NCI-H1694 treated with DMSO at 0.1 percent for 48 hours (cell line): ENCODE measurements at places on chromosomes 16 and 17.

- DNase-seq = no peak
These were observed 56.9 kb downstream of the VMP1 start for GRCh38 chr17:59764292-59764741.

- no peak for DNase-seq
These were observed 18.8 kb downstream of the ZNF652 start for GRCh38 chr17:49343273-49343672.

DNA sequence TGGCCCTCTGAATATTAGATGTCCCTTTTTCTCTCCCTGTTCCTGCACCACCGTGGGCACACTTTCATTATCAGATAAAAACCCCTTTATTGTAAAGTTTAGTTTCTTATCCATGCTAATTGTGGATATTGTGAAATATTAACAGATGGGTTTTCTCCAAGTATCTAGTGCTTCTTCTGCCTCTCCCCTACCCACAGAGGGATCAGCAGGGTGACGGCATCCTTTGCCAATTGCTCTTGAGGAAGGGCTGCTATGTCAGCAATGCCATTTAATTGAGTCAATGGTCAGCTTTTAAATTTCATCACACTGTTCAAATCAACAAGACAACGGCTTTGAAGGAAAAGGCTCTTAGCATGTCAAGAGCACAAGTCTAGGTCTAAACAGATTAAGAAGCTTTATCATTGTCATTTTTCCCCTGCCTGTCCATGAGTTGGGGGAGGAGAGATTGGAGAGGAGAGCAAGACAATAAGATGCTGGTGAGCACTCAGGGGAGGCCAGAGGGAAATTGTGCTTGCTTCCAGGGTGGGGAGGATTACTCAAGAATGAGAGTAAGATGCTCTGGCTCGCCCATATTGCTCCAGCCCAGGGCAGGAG is 443.0 kb upstream of the CCL2 start:
- DNase-seq = no peak

GRCh38 chr17:22310717-22311686 is 618.7 kb downstream of the KCNJ18 start:
- no peak for DNase-seq

GRCh38 chr16:75007443-75007842 is 8.6 kb downstream of the ZNRF1 start:
- no peak for DNase-seq

GRCh38 chr17:66614469-66614868 is 220.4 kb upstream of the CACNG5 start:
- no peak for DNase-seq

DNA sequence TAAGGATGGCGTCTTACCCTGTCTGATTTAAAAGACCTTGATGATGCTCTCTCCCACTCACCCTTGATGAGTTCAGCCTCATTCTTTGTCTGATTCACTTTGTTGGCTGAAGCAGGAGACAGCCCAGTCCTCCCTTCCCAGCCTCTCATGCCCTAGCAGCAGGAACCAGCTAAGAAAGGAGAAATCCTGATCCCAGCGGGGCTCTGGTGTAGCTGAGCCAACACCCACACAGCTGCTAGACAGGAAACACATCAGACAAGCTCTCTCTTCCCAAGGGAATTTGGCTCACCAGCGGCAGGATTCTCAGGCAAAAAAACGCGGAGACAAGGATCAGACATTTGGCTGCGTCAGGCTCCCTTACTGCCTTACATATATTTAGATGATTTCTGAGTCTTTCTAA is 211.5 kb downstream of the CDH11 start:
- DNase-seq = peak; percentile 66

- no peak for DNase-seq
These were observed 5.0 kb downstream of the ECI1 start for GRCh38 chr16:2246301-2246885.

- no peak for DNase-seq
These were observed 833 bp upstream of the BCAR1 start for GRCh38 chr16:75252049-75252864.

- no peak for DNase-seq
These were observed 9.1 kb upstream of the MSL1 start for GRCh38 chr17:40112718-40113109.

DNA sequence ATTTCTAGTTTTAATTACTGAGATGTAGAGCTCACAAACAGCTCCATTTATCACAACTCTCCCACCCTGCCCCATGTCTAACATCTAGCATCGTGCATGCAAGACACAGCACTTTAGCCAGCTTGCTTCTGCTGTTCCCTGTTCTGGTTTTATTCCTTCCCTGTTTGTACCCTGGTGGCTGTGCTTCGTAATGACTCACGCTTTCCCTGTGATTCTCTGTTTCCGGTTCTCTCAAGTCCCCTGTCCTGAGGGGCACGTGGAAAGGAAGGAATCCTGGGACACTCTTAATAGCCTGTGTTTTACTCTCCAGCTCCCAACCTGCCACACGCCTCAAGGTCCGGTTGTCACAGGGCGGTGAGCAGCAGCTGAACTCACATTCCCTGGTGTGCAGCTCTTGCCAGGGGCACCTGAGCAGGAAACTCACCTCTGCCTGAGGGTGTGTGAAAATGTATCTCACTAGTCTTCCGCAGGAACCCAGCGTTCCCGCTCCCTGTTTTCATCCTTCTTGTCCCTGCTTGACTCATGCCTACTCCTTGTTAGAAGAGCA is 10.6 kb downstream of the SHISA6 start:
- DNase-seq = no peak

DNA sequence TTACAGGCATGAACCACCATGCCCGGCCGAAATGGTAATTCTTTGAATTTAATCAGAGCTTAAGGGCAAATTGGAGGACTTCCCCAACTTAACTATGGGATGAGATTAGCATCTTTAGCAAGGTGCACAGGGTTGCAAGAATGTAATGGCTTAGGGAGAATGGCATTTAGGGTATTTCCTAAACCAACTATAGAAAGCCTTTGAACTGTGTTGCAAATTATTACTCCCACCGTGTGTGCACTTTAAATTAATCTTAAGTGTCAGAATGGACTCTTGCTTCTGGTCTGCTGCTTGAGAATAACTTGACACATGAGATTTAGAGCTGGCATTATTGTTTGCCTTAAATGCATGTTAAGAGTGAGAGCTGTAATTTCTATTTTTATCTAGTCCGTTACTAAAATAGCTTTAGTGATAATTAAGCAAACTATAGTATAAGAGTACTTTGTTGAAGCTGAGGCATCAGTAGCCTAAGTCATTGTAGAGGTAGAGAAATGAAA is 59.8 kb downstream of the TUBD1 start:
- DNase-seq = no peak

DNA sequence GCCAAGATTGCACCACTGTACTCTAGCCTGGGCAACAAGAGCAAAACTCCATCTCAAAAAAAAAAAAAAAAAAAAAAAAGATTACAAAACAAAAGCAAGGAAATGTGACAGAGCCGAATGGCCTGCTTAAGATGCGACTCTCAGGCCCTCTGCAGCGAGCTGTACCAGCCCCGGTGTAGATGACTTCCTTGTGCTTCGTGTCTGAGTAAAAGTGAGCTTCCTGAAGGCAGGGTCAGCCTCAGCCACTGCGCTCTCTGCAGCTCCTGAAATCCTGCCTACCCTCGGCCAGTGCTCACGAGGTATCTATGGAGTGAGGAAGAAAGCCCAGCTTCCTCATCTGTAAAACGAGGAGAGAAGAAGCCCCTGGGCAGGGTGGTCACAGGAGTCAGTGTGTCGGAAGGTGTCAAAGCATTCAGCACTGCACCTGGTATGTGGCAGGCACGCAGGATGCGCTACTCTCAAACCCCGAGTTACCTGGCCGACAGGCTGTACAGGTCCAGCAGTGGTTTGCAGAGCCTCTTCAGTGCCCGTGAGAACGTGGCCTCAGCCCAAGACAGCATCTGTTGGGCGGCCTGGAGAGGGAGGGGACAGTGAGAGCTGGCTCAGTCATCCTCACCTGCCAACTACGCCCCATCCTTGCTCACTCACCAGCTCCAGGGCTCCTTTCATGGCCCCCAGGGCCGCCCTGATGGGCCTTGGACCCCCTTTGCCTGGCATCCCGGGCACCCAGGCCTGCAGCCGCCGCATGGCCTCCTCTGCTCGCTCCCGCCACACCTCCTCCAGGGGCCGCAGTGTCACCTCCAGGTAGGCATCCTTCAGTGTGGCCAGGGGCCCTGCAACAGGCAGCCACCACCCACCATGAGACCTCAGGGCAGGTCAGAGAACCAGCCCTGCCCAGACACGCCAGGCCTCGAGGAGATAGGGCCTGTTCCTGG is 44.6 kb downstream of the RMI2 start:
- no peak for DNase-seq

DNA sequence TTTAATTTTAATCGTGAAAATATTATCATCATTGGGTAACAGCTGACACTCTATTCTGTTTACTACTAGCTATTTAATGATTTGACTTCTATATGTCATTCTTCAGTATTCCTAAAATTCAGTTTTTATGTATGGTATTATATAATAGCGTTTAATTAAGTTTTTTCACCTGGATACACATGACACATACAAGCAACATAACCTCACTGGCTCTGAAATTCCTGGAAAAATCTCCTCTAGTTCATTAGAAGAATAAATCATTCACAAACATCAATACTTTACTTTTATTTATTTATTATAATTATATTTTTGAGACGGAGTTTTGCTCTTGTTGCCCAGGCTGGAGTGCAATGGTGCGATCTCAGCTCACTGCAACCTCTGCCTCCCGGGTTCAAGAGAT is 44.0 kb downstream of the AKAP10 start:
- no peak for DNase-seq

- DNase-seq = no peak
These were observed 17.3 kb upstream of the SPN start for GRCh38 chr16:29645694-29646187.

- no peak for DNase-seq
These were observed 161.3 kb downstream of the WSCD1 start for GRCh38 chr17:6231465-6231864.

- DNase-seq = peak; percentile 45
These were observed 22.2 kb downstream of the TBX4 start for GRCh38 chr17:61474235-61474927.

DNA sequence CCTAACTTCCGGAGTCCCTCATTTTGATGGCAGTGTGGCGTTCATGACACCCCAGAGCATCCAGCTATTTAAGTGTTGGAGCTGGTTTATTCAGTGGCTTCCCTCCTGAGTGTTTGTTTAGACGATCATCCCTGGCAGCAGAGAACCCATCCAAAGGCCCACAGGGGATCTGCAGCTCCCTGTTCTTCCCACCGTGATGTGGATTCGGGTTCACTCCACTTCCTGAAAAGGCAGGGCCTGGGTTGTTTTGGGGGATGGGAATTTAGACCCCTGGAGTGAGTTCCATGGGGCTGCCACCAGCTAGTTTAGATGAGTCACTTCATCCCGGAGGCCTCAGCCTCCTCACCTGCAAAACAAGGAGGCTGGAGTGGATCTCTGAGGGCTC is 2.3 kb downstream of the KSR1 start:
- DNase-seq = no peak

- no peak for DNase-seq
These were observed 78.8 kb upstream of the FOXF1 start for GRCh38 chr16:86431540-86431939.

GRCh38 chr16:81067166-81067565 is 9.9 kb downstream of the C16orf46 start:
- DNase-seq = no peak

DNA sequence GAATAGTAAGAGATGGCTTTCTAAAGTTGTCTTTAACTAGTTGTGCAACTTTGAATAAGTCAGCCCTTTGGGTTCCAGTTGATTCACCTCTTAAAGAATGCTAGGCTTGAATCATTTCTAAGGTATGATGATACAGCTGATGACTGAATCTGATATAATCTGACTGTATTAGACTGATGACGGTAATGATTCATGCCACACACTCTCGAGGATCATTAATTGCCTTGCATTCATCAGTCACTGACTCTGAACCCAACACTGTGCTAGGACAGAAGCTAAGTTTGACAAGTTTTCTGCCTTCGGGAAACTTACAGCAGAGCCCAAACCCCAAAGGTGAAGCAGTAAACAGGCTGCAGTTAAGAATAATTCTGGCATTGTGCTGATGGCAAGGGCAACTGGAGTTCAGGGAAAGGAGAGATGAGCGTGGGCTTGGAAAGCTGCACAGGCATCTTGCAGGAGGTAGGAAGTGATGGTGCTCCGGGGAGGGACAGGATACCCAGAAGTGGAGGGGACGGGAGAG is 25.8 kb downstream of the ASIC2 start:
- DNase-seq = no peak

DNA sequence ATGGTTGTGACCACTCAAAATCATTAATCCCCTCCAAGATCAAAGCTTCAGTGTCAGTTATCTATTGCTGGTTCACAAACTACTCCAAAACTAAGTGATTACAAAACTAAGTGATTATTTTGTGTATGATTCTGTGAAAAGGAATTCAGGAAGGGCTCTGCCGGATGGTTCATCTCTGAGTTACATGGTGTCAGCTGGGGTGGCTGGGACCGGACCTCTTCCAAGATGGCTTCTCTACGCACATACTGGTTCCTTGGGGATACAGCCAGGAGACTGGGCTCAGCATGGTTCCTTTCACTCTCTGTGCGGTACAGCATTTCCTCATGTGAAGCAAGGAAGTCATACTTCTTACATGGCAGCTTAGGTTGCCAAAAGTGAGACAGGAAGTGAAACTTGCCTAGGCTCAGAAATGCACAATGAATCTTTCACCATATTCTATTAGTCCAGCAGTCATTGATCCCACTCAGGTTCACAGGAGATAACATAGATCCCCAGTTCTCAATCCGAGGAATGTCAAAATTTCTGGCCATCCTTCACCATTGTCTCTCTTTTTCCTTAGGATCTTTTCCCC is 97.9 kb upstream of the IRX6 start:
- DNase-seq = no peak

GRCh38 chr16:86362155-86362849 is 148.0 kb upstream of the FOXF1 start:
- no peak for DNase-seq

- no peak for DNase-seq
These were observed 18.6 kb upstream of the MNT start for GRCh38 chr17:2419486-2419885.

GRCh38 chr17:76524598-76525512 is 12.7 kb downstream of the CYGB start:
- no peak for DNase-seq

DNA sequence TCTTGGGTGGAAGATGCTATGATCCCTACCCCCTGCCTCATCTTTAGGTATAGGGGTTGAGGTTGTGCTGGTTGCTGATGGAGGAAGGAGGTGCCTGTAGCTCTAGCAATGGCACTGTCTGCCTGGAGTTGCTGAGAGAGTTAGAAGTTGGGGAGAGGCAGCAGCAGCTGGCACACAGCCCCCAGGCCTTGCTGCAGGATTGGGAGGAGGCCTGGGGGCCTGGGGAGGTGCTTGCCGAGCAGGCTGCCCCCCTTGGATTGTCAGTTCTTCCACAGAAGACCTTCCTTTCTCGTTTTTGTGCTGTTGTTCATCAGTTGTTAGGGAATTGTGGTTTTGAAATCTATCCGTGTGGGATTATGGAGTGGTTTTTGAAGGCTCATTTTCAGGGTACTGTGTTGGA is 52.9 kb downstream of the SEC14L1 start:
- no peak for DNase-seq

GRCh38 chr17:37489197-37490001 is at the start of gene DUSP14:
Gene DUSP14 (plus strand): TSS chr17:37489891. CDS start chr17:37512273, 22,382 bp downstream.
- DNase-seq = peak; percentile 61

DNA sequence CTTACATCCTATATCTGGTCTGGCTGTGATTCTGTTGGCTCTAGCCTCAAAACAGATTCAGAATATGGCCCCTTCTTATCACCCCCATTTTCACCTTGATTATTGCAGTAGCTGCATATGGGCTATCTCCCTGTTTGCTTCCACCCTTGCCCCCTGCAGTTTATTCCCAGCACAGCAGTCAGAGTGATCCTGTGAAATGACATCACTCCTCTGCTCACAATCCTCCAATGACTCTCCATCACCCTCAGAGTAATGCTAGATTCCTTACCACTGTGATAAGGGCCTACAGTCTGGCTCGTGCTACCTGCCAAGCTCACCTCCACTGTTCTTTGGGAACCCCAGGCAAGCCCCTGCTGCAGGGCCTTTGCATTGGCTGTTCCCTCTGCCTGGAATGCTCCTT is 92.5 kb downstream of the ASIC2 start:
- no peak for DNase-seq
